ENCODE measurements at places on chromosomes 16 and 17.

DNA sequence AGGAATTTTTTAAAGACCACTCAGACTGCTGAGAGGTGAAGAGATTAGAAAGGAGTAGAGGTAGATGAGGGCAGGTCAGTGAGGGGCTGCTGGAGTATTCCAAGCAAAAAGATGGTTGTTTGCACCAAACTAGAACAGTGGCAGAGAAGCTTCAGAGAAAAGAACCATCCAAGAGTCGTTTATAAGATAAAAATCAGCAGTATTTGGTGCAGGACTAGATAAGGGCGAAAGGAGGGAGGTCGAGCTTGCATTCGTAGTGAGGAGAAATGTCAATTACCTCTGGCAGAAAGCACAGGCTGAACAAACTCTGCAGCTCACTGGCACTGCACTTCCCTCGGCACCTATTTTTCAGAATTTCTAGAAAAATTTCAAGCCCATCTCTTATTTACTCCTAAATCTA, 9.6 kb downstream of the TEX2 start:
- DNase-seq = no peak

- DNase-seq = no peak
Observed at GRCh38 chr17:31529841-31530251, 138.4 kb downstream of the RAB11FIP4 start.

DNA sequence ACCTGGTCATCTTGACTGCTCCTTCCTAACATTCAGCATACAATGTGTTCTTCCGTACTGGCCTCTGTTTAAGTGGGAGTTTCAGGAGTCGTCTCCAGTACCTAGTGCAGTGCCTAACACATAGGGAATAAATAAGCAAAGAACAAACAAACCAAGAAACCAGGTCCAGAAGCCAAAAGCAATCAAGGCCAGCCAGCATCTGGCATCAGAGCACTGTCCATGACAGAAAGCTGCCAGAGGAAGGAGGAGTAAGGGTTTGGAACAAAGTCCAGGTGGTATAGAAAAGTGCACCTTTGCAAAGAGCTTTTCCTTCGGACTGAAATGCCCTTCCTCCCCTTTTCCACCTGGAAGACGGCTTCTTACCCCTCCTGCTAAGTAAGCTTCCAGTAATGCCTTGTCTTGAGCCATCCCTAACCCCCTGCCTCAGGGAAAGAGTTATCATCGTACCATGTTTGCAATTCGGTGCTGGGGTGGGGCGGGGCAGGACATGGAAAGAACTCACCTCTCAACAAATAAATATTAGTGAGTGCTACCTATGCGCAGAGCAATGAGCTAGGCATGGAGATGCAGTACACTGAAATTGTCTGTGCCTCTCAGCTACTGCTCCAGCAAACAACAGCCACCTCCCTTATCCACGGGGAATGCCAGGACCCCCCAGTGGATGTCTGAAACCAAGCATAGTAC, 47.6 kb downstream of the C17orf67 start:
- DNase-seq = no peak

GRCh38 chr17:39591958-39592954, 15.5 kb downstream of the NEUROD2 start:
- peak; percentile 85 for DNase-seq

- no peak for DNase-seq
Observed at GRCh38 chr16:75028544-75029135, 29.8 kb downstream of the ZNRF1 start.

GRCh38 chr17:55117164-55117563, 147.6 kb upstream of the HLF start:
- DNase-seq = no peak

GRCh38 chr17:32492648-32493289, 6.0 kb downstream of the CDK5R1 start:
- DNase-seq = no peak

Data from NCI-H1694 treated with DMSO at 0.1 percent for 48 hours (cell line).